ENCODE measurements at places on chromosomes 13 and 19.
A peak's percentile ranks its signal among the peaks of the same experiment; 100 is the strongest.

- DNase-seq: no peak
Measured at GRCh38 chr13:35499676-35500075, 23.2 kb upstream of the MAB21L1 start.

DNA sequence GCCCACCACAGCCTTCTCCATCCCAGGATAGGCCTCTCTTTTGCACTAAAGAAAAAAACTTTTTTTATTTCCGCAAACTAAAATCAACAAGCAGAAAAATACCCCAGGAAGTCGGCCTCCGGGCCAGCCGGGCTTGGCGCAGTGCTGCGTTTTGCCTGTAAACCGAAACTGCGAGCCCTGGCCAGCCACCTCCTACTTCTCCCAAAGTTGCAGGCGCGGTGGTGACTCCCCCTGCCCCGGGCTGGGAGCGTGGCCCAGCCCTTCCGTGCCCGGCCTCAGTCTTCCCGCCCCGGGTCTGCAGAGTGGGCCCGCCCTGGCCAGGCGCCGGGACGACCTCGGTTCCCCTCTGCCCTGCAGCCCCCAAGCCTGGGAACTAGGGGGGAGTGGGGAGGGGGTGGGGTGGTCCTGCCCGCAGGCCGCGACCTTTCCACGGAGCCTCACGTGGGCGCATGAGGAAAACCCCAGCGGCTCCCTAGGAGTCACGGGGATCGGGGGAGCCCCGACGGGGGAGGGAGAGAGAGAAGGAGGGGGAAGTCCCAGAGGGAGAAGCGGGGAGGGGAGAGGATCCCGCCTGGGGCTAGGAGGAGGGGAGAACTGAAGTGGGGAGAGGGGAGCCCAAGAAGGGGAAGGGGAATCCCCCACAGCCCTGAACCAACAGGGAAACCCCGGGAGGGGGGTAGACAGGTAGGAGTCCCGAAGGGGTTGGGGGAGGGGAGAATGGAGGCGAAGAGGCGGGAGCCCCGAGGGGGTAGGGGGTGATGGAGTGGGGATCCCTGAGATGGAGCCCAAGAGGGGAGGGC is 3.0 kb downstream of the GADD45B start:
- peak; percentile 88 for DNase-seq

DNA sequence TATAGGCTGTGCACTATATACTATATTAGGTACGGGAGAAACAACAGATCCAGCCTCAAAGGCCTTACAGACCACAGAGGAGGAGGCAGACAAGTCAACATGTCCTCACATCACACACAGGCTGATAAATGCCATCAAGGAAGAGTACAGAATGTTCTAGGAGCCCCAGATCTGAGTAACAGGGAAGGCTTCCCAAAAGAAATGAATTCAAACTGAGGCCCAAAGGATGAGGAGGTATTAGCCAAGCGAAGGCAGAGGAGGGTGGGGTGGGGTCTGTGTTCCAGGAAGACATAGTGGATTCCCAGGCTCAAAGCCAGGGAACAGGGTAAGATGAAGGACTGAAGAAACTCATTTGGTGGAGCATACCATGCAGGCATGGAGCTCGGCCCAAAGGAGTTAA is 55.1 kb downstream of the RXFP2 start:
- no peak for DNase-seq

- no peak for DNase-seq
Measured at GRCh38 chr13:99516153-99516929, 15.1 kb downstream of the TM9SF2 start.

DNA sequence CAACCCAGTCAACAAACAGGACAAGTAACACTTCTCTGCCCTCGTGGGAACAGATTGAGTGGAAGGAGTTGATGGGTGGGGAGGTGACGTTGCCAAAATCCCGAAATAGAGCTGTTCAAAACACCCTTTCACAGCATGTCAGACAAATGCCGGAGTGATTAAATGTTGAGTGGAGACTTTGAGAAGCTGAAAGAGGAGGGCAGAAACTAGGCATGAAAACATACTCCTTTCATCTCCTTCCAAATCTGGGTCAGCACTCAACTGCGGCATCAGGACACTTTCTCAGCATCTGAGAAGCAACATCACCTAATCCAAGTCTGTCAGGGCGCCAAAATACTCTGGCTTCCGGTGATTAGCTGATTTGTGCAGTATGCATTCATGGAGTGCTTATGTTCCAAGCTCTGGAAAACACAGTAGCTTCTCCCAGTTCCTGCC is 51.5 kb upstream of the MRI1 start:
- no peak for DNase-seq

- DNase-seq: peak; percentile 88
Measured at GRCh38 chr19:42253245-42254088, 1.5 kb downstream of the ERF start.

- DNase-seq: no peak
Measured at GRCh38 chr19:35330475-35330874, 1.5 kb downstream of the CD22 start.

- DNase-seq: no peak
Measured at GRCh38 chr13:37141011-37141410, 35.5 kb upstream of the CSNK1A1L start.

- no peak for DNase-seq
Measured at GRCh38 chr13:31908696-31909411, 122.7 kb upstream of the FRY start.

Measured in activated effector memory CD4-positive, alpha-beta T cell treated with anti-CD3 and anti-CD28 coated beads, Interleukin-2, amount 50 U/mL, for 16 hours (primary cell).